RWPE2 (cell line): ENCODE measurements at places on chromosomes 5 and 9.

DNA sequence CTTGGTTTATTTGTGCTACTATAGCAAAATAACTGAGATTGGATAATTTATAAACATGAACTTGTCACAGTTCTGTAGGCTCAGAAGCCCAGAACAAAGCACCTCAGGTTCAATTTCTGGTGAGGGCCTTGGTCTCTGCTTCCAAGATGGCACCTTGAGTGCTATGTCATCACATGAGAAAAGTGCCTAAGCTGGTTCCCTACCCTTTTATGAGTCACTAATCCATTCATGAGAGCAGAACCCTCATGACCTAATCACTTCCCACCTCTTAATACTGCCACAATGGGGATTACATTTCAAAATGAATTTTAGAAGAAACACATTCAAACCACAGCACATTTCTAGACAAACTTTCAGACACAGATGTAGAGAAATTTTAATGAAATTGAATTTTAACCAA, 98.2 kb upstream of the PRSS3 start:
- no peak for DNase-seq

GRCh38 chr5:12920527-12920926, 1016.3 kb upstream of the CTNND2 start:
- DNase-seq: no peak

GRCh38 chr5:147303976-147304375, 69.2 kb downstream of the STK32A start:
- no peak for DNase-seq

DNA sequence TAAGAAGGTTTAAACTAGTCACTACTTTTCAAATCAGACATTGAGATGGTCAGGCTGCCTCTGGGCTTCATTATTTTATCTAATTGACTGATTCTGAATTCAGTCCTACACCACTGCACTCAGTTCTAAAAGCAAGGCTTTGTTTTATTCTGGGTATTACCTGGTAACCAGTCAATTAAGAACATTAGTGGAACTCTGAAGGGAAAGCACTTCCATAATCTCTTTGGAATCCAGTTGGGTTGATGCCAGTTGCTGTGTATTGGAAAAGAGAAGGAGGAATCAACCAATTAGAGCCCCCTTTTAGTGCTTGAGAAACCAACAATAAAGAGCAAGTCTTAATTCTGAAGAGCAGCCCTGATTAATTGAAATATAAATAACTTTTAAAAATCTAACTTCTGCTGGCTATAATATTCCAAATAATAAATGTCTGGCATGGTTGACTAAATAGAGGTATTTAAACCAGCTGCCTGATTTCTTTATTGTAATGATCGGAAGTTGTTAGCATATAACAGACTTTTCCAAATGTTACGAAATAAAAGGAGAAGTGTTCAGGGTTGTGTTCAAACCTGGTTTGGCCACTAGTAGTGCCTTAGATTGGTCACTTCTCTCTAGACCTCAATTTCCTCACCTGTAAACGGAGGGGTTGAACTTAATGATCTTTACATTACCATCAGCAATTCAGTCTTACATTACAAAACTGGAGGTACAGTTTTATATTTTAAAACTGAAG, 32.0 kb downstream of the CPEB4 start:
- no peak for DNase-seq

DNA sequence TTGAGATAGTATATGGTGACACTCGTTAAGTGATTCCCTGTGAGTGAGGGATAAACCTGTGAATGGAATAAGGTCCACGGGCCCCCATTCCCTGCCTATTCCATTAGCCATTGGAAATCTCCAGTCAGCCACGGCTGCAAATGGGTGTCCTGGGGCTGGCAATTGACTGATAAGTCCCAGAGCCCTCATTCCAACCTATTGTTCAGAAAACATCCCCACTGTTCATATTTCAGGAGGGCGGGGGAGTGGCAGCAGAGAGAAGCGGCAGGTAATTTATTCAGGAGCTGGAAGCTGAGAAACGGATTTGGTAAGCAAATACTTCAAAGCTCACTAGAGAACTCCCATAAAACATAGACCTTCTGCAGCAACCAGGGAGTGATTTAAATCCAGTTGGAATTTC, 42.0 kb downstream of the TMEM174 start:
- no peak for DNase-seq

DNA sequence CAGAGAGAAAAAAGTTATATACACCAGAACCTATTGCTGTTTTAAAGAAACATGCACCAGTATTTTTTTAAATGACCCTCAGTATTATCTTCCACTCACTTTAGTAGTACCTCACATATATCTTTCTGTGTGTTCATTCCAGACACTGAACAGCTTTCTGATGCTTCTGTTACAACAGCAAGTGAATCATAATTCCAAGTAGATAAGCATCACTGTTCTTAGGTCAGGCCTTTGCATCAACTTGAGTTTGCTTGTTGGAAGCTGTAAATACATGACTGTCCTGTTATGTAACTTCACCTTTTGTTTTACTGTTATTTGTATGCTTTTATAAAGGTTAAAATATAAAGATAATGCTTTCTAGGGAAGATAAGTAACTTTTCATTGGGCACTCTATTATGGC, 184.4 kb downstream of the ISL1 start:
- no peak for DNase-seq

GRCh38 chr9:26904070-26904469, 11.5 kb upstream of the CAAP1 start:
- no peak for DNase-seq

- no peak for DNase-seq
Observed at GRCh38 chr9:126327714-126328185, 1.1 kb downstream of the MVB12B start.

- no peak for DNase-seq
Observed at GRCh38 chr5:73485715-73486114, 12.5 kb upstream of the BTF3 start.

- DNase-seq: no peak
Observed at GRCh38 chr5:34735491-34736426, 79.6 kb downstream of the RAI14 start.

GRCh38 chr9:134597957-134598883, 43.4 kb upstream of the COL5A1 start:
- DNase-seq: no peak

- DNase-seq: no peak
Observed at GRCh38 chr9:33106827-33107621, 30.6 kb upstream of the SMU1 start.

DNA sequence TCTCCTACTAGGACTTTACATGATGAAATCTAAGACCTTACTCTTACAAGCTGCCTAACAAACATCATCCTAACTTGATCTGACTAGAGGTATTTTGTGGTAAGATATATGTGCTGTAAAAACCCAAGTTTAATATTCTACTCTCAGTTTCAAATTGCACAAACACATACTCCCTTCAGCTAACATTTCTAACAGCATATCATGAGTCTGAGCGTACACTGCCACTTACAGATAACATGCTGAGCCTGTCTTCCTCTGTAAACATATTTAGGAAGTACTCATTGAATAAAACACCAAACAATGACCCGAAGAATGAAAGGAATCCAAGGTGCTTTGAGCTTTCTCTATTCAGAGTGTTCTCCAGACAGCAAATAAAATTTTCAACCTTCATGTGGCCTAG, 7.9 kb upstream of the ESM1 start:
- DNase-seq: no peak

DNA sequence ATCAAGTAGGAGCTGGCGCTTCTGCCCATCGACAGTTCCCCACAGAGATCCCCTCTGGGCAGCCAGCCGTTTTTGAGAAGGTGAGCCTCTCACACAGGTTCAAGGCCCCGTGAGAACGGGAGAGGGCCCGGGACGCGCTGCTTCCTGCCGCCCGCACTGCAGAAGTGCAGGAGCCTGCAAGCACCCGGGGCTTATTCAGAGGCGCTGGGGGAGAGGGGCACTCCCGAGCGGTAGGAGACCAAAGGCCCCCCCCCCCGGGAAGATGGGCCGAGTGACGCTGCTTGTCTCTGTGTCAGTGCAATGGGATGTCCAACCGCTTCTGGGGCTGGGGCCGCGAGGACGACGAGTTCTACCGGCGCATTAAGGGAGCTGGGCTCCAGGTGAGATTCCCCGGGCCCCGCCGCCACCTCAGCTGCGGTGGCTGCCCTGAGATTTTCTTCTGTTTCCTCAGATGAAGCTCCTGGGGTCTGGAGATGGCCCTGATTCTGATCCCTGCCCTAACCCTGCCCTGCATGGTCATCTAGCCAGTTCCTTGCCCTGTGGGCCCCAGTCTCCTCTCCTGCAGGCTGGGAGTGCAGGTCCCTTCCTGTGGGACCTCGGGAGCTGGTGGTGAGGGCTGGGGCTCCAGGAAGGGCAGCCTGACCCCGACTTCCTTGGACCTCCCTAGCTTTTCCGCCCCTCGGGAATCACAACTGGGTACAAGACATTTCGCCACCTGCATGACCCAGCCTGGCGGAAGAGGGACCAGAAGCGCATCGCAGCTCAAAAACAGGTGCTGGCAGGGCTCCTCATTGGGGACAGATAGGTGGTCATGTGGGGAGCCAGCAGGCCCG, 8.5 kb downstream of the B4GALT7 start:
- peak; percentile 64 for DNase-seq

- DNase-seq: no peak
Observed at GRCh38 chr9:111628411-111628810, 2.7 kb upstream of the DNAJC25 start.

GRCh38 chr9:127282611-127283010, 18.0 kb downstream of the GARNL3 start:
- no peak for DNase-seq

- DNase-seq: no peak
Observed at GRCh38 chr5:129440424-129440823, 19.7 kb upstream of the ADAMTS19 start.

- no peak for DNase-seq
Observed at GRCh38 chr5:62065050-62065449, 241.0 kb upstream of the KIF2A start.

GRCh38 chr5:42876375-42876844, 64.7 kb upstream of the SELENOP start:
- DNase-seq: no peak

GRCh38 chr5:173835661-173836060, 52.5 kb upstream of the CPEB4 start:
- no peak for DNase-seq

GRCh38 chr5:24110004-24110615, 534.7 kb downstream of the CDH10 start:
- DNase-seq: no peak

DNA sequence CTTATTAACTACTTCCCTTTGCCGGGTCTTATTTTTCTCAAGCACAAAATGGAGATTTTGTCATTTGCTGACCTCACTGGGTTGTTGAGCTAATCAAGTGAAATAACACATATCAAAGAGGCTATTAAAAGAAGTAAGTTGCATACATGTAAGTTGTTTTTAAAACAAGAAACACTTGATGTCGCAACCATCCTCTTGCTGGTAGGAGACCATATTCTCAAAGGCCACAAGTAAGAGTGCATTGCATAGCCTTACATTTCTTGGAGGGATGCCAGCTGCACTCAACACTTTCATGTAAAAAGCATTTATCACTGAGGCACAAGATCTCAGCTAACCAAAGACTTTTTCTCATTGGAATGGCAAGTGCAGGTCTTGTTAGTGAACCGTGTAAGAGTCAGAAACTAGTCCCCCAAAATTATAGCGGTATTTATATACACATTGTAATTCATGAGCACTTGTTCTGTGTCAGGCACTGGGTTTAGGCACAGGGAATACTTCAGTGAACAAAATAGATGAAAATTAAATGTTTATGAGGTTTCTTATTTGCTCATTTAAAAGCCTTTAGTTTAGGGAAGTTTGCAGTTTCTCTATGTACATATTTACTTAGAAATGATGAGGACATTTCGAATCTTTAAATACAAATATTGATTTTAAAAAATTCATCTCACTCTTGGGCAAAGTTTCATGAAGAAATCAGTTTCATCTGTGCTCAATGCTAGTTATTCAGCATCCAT, 72.0 kb downstream of the ZFAND5 start:
- no peak for DNase-seq

GRCh38 chr9:91681461-91682305, 258.1 kb upstream of the NFIL3 start:
- DNase-seq: no peak

DNA sequence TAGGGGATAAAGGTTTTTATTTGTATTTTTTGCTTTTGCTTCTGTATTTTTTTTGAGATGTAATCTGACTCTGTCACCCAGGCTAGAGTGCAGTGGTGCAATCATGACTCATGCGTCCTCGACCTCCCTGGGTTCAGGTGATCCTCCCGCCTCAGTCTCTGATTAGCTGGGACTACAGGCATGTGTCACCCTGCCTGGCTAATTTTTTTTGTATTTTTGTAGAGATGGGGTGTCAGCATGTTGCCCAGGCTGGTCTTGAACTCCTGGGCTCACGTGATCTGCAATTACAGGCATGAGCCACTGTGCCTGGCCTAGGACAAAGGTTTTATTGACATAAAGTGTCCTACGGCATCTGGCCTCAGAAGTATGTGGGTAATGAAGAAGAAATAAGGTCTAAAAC, 297.1 kb upstream of the C9orf72 start:
- DNase-seq: no peak

DNA sequence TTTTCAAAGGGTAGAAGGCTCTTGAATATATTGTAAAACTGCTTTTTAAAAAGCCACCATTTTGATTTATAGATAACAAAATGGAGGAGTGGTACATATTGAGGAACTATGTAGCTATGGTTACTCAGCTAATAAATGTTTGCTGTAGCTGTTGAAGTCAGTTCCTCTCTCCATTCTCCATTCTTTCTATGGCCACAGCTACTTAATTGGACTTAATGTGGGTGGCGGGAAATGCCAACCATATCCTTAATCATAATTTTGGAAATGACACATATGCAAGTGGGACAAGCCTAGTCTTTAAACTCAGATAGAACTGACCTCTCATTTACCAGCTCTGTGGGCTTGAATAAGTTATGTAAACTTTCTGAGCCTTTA, 10.6 kb downstream of the CDKN2A start:
- no peak for DNase-seq

DNA sequence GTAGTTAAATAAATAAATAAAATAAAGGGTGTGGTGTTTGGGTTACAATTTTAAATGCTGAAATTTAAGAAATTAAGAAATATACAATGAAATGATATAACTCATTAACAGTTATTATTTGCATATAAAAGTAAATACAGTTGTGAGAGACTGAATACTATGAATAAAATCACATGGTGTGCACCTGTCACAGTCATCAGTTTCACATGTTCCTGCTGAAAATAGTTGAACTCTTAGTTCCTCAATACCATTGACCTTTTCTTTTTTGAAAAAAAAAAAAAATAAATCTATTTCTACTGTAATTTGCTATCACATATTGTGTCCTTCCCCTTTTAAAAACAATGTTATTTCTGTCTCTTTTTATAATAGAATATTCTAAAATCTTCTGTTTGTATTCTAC, 130.9 kb upstream of the CHD1 start:
- no peak for DNase-seq

- DNase-seq: peak; percentile 56
Observed at GRCh38 chr5:178794433-178794832, 64.0 kb upstream of the ZNF354A start.

DNA sequence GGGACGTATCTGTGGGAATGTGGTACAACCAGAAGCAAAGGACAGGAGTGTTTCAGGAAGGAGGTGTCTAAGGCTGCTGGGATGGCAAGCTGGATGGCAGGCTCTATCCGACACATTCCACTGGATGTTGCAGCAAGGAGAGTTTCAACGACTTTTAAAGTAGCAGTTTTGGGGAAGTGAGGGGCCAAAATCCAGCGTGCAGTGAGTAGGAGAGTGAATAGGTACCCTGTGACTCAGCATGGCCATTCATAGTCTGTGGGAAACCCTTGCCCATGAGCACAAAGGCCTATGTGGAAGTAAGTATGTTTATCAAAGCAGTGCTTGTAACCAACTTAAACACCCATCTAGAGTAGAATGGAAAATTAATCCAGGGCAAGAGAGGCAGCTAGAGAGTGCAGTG, 664.7 kb downstream of the ACTL7B start:
- DNase-seq: no peak

- no peak for DNase-seq
Observed at GRCh38 chr5:154472871-154473580, 5.0 kb downstream of the HAND1 start.

- no peak for DNase-seq
Observed at GRCh38 chr5:15132816-15133405, 261.3 kb upstream of the ANKH start.
